ENCODE measurements at places on chromosomes 7 and 10.

- no peak for DNase-seq
Observed at GRCh38 chr10:106380706-106381105, 783.8 kb downstream of the SORCS1 start.

DNA sequence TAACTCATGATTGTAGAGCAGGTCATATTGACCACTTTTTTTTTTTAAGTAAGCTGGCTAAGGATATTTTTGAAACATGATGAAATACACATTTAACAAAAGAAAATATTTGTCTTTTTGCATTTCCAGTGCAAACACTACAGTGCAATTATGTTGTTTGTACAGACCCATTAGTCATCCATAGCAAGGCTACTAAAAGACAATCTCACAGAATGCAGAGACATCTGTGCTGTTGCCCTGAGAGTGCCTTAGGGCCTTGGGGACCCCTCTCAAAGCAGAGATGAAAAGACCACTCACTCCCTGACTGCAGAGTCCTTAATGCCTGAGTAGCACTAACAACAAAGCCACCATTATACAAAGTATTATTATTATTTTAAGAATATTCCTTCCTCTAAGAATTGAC lies 104.5 kb downstream of the NRCAM start:
- no peak for DNase-seq

- DNase-seq: no peak
Observed at GRCh38 chr10:33897291-33897752, 562.9 kb upstream of the NRP1 start.

- DNase-seq: no peak
Observed at GRCh38 chr10:129704225-129704624, 237.2 kb downstream of the MGMT start.

DNA sequence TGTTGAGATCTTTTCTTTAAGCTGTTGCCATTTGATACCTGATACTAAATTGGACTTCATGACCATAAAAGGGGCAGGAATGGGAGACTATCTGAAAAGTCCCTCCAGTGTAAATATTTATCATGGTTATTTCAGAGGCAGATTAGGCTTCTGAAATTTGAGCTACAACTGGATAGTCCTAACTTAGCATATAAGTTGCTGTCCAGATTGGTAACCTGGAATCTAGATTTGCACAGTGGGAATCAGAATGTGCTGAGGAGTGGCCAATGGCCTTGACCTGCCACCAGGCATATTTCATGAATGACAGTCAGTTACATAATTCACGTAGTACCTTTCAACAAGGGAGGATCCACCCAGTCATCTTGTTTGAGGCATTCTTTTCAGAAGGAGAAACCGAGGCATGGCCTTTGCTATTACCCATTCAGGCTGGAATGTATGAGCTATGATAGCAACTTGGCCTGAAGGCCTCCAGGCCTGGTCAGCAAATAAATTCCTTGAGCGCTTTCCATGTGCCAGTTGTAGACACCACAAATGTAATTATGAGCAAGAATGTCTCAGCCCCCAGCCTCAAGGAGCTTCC lies 80.0 kb downstream of the EEPD1 start:
- no peak for DNase-seq

GRCh38 chr10:97974100-97974499 lies 56.3 kb downstream of the CRTAC1 start:
- DNase-seq: no peak

DNA sequence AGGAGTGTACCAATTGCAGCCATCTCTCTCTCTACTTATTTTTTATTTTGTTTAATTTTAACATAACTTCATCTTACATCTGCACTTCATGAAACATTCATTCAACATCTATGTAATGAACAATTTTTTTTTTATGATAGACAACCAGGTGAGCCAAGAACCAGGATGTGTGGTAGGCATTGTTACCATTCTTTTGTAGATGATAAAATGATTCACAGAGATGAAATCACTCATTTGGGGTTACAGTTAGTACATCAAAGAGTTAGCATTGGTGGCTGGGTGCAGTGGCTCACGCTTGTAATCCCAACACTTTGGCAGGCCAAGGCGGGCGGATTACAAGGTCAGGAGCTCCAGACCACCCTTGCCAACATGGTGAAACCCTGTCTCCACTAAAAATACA lies 127.8 kb downstream of the HDAC9 start:
- no peak for DNase-seq

DNA sequence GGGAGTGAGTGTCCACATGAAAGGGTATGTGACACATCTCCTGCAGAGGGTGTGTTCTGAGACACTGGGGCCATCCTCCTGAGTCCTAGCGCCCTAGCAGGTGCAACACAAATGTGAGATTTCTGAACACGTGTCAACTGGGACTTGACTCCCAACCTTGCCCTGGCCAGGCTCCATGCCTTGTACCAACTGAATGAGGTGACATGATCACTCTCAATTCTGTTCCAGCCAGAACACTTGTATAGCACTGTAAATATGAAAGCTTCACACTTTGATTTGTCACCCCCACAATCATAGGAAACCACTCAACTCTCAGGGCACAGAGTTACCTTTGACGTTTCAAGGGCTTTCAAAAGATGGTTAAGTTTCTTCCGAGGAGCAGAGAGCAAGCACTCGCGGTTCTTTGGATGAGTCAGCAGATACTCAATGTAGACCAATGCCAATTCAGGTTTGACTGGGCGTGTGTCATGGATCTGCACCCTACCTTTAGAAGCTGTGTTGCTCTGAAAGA lies 48.6 kb downstream of the NCAPG2 start:
- no peak for DNase-seq

DNA sequence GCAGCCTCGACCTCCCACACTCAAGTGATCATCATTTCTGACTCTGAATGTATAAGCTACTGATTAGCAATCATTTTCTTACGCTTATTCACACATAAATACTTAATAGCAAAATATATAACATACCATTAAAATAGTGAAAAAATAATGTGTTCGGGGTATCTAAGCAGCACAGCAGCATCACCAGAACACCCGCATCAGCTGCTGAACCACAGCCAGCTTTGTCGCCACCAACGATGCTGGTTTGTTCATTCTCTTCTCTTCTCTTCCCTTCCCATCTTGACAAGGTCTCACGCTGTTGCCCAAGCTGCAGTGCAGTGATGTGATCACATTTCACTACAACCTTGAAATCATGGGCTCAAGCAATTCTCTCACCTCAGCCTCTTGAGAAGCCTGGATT lies 425.1 kb upstream of the LRGUK start:
- no peak for DNase-seq

All from left renal pelvis (tissue), 4 donors.